Sigmoid colon (tissue), 7 donors: ENCODE measurements at places on chromosomes 16 and 17. TPM values are rescaled to one million over a fixed set of nuclear protein-coding genes. Genes with fewer than 3 reads are reported as not detected.
A peak's percentile ranks its signal among the peaks of the same experiment; 100 is the strongest.

GCGR gene
- total RNA-seq, result 0.27 TPM

DNA sequence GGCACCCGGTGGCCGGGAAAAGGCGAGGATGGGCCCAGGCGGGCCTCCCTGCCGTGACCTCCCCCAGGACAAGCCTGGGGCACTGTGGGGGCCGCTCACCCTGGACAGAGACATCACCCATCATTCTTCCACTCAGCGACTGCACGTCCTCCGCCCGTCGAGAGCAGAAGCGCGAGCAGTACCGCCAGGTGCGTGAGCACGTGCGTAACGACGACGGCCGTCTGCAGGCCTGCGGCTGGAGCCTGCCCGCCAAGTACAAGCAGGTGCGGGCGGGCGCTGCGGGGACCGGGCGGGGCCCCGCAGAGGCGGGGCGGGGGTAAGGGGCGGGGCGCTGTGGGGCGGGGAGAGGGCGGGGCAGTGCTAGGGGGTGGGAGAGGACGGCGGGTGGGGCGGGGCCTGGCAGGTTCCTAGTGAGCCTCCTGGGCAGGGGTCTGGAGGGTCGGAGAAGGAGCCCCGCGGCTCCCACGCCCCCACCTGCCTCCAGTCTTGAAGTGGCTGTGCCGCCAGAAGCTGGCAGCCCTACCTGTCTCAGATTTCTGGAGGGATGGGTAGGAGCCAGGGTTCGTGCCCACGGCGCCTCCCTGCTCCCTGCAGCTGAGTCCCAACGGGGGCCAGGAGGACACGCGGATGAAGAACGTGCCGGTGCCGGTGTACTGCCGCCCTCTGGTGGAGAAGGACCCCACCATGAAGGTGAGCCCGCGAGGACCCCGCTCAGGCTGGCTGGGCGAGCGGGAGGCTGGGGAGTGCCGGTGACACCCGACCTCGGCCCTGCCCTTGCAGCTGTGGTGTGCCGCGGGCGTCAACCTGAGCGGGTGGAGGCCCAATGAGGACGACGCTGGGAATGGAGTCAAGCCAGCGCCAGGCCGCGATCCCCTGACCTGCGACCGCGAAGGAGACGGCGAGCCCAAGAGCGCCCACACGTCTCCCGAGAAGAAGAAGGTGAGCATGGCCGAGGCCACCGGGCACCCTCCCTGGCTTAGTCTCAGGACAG lies 7.5 kb downstream of the NME3 start:
- DNase-seq, result no peak

GRCh38 chr16:58125781-58126335 lies 3.3 kb downstream of the CFAP20 start:
- no peak for DNase-seq

DNA sequence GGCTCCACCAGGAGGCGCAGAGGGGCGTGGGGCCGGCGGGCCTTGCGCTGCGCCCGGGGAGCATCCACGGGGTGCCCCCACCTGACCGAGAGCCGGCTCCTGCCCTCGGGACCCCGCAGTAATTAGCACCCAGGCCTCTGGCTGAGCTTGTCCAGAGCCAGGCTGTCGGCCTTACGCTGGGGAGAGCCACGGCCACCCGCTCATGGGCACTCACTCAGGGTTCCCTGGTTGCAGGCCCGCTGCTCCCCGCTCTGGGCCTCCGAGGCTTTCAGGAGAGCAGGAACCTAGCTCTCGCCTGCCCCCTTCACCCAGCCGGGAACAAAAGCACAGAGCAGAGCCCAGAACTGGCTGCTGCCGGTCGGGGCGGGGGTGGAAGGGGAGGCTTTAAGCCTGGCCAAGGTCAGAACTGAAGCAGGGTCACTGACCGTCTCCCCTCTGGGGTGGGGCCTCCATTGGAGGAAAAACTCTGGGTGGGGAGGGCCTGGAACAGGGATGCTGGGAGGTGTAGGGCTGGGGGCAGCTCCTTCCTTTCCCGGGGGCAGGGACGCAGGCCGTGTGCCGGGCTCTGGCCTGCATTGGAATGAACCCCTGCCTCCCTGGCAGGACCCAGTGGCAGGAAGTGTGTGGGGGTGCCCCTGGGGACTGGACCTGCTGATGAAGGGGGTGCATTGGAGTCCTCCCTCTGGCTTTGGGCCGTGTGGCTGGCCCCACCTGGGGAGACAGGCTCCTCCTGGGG lies 12.3 kb downstream of the GLIS2 start:
- peak; percentile 93 for DNase-seq

- DNase-seq, result no peak
These were observed 73.5 kb downstream of the GOSR1 start for GRCh38 chr17:30550512-30551273.

- DNase-seq, result no peak
These were observed 28.3 kb downstream of the STH start for GRCh38 chr17:46027048-46027975.

- DNase-seq, result peak; percentile 27
These were observed 208.0 kb downstream of the FOXL1 start for GRCh38 chr16:86786338-86786737.
